ENCODE measurements at places on chromosomes 11 and 22. TPM values are rescaled to one million over a fixed set of nuclear protein-coding genes. Genes with fewer than 3 reads are reported as not detected.

DNA sequence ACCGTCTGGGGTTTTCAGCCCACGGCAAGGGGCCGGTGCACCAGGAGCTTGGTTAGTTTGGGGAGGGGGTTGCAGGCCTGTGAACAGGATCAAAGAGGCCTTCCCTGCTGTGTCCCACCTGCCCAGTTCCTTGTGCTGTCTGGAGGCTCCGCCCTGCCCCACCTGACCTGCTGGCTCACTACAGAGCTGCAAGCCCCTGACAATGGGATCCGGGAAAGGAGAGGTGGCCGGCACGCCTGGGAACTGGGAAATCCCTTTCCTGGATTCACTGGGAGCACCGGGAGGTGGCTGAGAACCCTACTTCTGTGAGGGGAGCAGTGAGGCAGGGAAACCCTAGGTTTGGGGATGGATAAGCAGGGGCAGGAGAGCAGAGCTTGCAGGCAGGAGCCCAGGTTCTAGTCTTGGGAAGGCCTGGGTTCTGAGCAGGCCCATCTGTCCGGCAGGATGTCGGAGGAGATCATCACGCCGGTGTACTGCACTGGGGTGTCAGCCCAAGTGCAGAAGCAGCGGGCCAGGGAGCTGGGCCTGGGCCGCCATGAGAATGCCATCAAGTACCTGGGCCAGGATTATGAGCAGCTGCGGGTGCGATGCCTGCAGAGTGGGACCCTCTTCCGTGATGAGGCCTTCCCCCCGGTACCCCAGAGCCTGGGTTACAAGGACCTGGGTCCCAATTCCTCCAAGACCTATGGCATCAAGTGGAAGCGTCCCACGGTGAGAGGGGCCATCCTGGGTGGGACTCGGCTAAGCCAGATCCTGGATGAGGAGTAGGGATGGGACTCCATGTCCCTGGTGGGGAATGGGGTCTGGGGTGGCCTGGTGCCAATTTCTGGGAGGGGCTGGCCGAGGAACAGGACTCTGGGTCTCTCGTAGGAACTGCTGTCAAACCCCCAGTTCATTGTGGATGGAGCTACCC is 786 bp downstream of the CAPN1 start:
- H3K36me3 ChIP-seq, result peaks cover 20% of the 10 kb centered on the region
- peaks cover 8% of the 10 kb centered on the region for H3K4me1 ChIP-seq
- no peak for DNase-seq
- peak overlapping the region; percentile 93 for H3K27ac ChIP-seq

GRCh38 chr11:91795139-91795887 is 429.3 kb upstream of the FAT3 start:
- no peaks in the 10 kb centered on the region for H3K36me3 ChIP-seq
- no peak overlapping the region for H3K4me3 ChIP-seq
- H3K27me3 ChIP-seq, result no peaks in the 10 kb centered on the region
- H3K4me1 ChIP-seq, result no peaks in the 10 kb centered on the region

DNA sequence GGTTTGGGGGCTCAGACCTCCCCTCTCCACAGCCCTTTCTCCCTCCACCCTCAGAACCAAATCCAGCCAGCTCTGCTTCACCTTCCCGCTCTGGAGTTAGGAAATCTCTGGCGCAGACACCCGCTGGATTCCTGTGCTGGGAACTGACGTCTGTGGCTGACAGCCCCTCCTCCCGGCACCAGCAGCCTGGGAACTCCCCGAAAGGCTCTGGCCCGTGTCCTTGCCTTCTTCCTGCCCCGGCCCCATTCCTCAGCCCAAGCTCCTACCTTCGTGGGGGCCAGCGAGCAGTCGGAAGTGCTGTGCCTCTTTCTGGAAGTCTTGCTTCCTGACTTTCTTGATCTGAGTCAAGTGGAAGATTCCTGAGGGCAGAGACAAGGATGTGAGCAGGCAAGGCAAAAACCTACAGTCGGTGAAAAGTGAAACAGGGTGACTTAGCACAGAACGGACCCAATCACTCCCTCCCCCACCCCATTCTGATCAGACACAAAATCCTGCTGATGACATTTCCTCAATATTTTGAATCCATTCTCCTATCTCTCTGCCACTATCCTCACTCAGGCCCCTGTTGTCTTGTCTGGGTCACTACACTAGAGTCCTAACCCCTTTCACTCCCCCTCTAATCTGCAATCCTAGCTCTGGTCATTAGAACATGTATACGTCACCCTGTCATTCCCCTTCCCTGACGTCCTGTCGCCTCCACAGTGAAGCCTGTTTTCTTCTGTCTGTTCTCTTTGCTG is 34.1 kb downstream of the CHRDL2 start:
- peaks cover 3% of the 10 kb centered on the region for H3K27me3 ChIP-seq
- no peaks in the 10 kb centered on the region for H3K4me1 ChIP-seq
- no peak overlapping the region for H3K4me3 ChIP-seq
- no peaks in the 10 kb centered on the region for H3K36me3 ChIP-seq
- DNase-seq, result no peak

TM7SF2 gene
- polyA plus RNA-seq, result 15.0 TPM

ZBED5 gene
- polyA plus RNA-seq, result 18.3 TPM

MPST gene
- 0.51 TPM for polyA plus RNA-seq

DNA sequence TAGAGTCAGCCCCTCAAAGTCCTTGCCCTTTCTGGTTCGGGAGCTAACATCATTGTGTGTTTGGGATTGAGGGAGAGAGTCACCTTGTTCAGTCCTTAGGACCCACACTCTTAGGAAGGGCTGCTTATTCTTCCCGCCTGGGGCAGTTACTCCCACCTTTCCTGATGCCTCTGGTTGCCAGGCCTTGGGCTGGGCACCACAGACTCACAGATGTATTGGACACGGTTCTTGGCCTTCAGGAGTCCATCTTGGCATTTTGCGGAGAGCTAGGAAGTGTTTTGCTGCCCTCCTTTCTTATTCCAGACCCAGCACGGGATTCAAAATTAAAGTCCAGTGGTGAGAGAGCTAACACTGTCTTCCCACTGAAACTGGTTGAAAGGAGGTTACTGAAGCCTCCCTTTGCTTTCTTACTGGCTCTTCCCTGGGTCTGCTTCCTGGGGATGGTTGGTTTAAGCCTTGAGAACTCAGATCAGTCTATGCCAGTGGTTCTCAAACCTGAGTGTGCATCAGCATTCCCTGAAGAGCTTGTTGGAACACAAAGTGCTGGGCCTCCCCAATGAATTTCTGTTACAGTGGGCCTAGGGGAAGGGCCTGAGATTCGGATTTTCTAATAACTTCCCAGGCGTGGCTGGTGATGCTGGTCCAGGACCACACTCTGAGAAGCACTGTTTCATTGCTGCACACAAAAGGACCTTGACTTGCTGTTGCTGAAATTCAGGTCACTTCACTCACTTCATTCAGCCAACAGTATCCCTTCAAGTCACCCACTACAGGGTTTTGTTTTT is 1.4 kb downstream of the OSBP2 start:
- H3K4me1 ChIP-seq, result peaks cover 7% of the 10 kb centered on the region
- H3K4me3 ChIP-seq, result no peak overlapping the region
- H3K27me3 ChIP-seq, result no peaks in the 10 kb centered on the region
- no peak overlapping the region for H3K27ac ChIP-seq

- no peaks in the 10 kb centered on the region for H3K27me3 ChIP-seq
- H3K4me3 ChIP-seq, result no peak overlapping the region
- no peak for DNase-seq
Observed at GRCh38 chr22:37822079-37822833, 926 bp upstream of the GALR3 start.

DNA sequence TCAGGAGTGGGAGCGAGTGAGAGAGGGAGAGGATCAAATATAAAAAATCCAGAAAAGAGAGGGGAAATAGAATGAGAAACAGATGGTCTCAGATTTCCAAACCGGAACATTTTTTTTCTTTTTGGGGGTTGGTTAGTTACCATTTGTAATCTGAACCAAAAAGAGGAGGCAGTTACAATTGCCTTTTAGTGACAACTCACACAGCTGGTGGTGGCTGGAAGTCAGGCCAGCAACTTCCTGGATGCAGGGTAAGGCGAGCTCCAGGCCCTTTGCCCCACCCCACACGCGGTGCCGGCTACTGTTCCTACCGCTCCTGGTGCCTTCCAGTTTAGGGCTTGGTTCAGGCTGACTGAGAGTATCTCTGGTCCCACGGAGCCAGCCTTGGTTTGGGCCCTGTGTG is 21.0 kb upstream of the UBASH3B start:
- no peak overlapping the region for H3K4me3 ChIP-seq
- DNase-seq, result no peak
- H3K36me3 ChIP-seq, result no peaks in the 10 kb centered on the region

CSNK2A3 gene
- polyA plus RNA-seq, result 1.6 TPM

DNA sequence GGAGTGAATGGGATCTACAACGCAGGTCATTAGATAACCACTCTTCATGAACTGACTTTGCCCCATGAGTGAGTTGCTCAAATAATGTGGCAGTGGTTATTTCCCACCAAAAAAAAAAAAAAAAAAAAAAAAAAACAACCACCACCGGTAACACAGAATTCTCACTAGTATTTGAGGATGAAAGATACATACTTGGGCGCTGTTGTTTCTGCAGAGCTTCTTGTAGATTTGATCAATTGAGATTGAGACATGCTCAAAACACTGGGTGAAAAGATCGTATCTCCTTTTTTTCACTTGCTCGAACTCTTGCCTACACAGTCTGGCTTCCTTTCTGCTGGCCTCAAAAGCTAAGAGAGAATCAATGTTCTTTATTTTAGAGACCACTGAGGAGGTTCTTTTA is 44.1 kb downstream of the FAM118A start:
- no peaks in the 10 kb centered on the region for H3K27me3 ChIP-seq
- H3K27ac ChIP-seq, result no peak overlapping the region
- no peaks in the 10 kb centered on the region for H3K4me1 ChIP-seq
- no peak overlapping the region for H3K4me3 ChIP-seq

DNA sequence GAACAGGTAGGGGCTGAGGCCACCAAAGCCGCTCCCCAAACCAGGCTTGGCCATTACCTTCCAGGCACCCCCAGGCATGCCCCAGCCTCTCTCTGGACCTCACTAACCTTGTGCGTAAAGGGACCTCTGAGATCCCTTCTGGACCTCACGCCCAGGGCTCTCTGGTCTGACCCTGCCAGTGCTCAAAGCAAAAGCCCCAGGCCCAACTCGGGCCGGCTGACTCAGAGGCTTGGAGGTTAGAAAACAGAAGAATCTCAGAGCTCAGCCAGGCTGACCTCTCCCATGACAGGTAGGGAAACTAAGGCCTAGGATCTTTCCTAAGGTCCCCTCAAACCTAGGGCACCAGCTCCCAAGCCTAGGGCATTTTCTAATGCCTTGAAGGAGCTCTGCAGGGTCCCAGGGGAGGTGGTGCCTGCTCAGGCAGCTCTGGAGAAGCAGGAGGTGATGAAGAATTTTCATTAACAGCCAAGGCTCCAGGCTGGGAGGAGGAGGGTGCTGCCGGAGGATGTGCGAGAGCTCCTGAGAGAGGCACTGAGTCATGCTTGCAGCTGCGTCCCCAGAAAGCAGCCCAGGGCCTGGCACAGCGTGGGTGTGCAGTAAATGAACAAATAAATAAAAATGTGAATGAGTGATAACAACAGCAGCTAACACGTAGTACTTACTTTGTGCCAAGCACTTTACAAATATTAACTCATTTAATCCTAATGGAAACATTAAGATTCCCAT is 25.6 kb downstream of the ARRB1 start:
- H3K27me3 ChIP-seq, result no peaks in the 10 kb centered on the region
- no peak for DNase-seq
- no peak overlapping the region for H3K27ac ChIP-seq
- no peak overlapping the region for H3K4me3 ChIP-seq
- H3K36me3 ChIP-seq, result no peaks in the 10 kb centered on the region

RFPL3 gene
- not detected for polyA plus RNA-seq

TMEM258 gene
- polyA plus RNA-seq, result 229 TPM

GRCh38 chr11:121793291-121793690 is 322.7 kb downstream of the BLID start:
- no peaks in the 10 kb centered on the region for H3K27me3 ChIP-seq
- no peaks in the 10 kb centered on the region for H3K4me1 ChIP-seq
- H3K27ac ChIP-seq, result no peak overlapping the region
- H3K4me3 ChIP-seq, result no peak overlapping the region
- H3K36me3 ChIP-seq, result no peaks in the 10 kb centered on the region

- no peaks in the 10 kb centered on the region for H3K4me1 ChIP-seq
- no peak overlapping the region for H3K27ac ChIP-seq
- H3K27me3 ChIP-seq, result no peaks in the 10 kb centered on the region
- H3K4me3 ChIP-seq, result no peak overlapping the region
Observed at GRCh38 chr11:16226245-16226644, 130.1 kb downstream of the SOX6 start.

ENDOD1 gene
- 6.0 TPM for polyA plus RNA-seq

SLC15A3 gene
- polyA plus RNA-seq, result 0.85 TPM

DNA sequence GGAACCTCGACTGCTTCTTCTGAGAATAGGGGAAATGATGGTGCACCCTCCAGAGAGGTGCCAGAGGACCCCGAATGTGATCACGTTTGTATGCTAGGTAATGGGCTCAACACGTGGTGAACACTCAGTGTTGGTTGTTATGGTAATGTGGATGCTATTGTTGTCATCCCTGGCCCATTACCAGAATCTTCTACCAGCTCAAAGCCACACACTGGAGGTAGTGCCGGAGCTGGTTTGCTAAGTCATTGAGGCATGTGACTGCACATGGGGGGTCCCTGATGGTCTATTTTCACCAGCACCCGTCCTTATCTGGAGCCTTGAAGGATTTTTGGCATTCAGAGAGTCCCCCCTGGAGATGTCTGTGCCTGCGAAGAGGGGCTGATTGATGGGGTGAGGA is 119.1 kb upstream of the CD82 start:
- no peak for DNase-seq
- no peak overlapping the region for H3K4me3 ChIP-seq
- H3K36me3 ChIP-seq, result no peaks in the 10 kb centered on the region
- no peak overlapping the region for H3K27ac ChIP-seq
- no peaks in the 10 kb centered on the region for H3K4me1 ChIP-seq

- no peak overlapping the region for H3K27ac ChIP-seq
- H3K36me3 ChIP-seq, result no peaks in the 10 kb centered on the region
- peaks cover 4% of the 10 kb centered on the region for H3K4me1 ChIP-seq
- H3K4me3 ChIP-seq, result no peak overlapping the region
Observed at GRCh38 chr11:128860571-128861361, 6.3 kb downstream of the KCNJ1 start.

OMP gene
- polyA plus RNA-seq, result not detected

- peak; percentile 69 for DNase-seq
- H3K4me1 ChIP-seq, result peaks cover 4% of the 10 kb centered on the region
- peak overlapping the region; percentile 53 for H3K4me3 ChIP-seq
- peak overlapping the region; percentile 50 for H3K27ac ChIP-seq
- H3K27me3 ChIP-seq, result no peaks in the 10 kb centered on the region
- H3K36me3 ChIP-seq, result no peaks in the 10 kb centered on the region
Observed at GRCh38 chr22:42500161-42500835, 19.3 kb downstream of the RRP7A start.

GRCh38 chr22:18971321-18971751 is 35.2 kb upstream of the PRODH start:
- no peak overlapping the region for H3K4me3 ChIP-seq
- no peak overlapping the region for H3K27ac ChIP-seq
- H3K36me3 ChIP-seq, result no peaks in the 10 kb centered on the region

GRCh38 chr11:1160231-1161101 is 2.7 kb downstream of the MUC5AC start:
- DNase-seq, result no peak
- no peaks in the 10 kb centered on the region for H3K4me1 ChIP-seq
- H3K27ac ChIP-seq, result no peak overlapping the region
- peaks cover 2% of the 10 kb centered on the region for H3K27me3 ChIP-seq
- no peaks in the 10 kb centered on the region for H3K36me3 ChIP-seq

GRCh38 chr11:68353118-68353517 is 40.7 kb downstream of the LRP5 start:
- no peak overlapping the region for H3K4me3 ChIP-seq
- no peaks in the 10 kb centered on the region for H3K36me3 ChIP-seq
- H3K27me3 ChIP-seq, result no peaks in the 10 kb centered on the region
- DNase-seq, result no peak
- H3K27ac ChIP-seq, result no peak overlapping the region

GRCh38 chr11:115759622-115760460 is 255.6 kb upstream of the CADM1 start:
- H3K4me3 ChIP-seq, result no peak overlapping the region
- H3K27me3 ChIP-seq, result no peaks in the 10 kb centered on the region
- H3K36me3 ChIP-seq, result no peaks in the 10 kb centered on the region
- H3K4me1 ChIP-seq, result no peaks in the 10 kb centered on the region
- no peak for DNase-seq
- H3K27ac ChIP-seq, result no peak overlapping the region

Measured in naive thymus-derived CD4-positive, alpha-beta T cell (primary cell).